ENCODE measurements at places on chromosomes 6 and 20.

DNA sequence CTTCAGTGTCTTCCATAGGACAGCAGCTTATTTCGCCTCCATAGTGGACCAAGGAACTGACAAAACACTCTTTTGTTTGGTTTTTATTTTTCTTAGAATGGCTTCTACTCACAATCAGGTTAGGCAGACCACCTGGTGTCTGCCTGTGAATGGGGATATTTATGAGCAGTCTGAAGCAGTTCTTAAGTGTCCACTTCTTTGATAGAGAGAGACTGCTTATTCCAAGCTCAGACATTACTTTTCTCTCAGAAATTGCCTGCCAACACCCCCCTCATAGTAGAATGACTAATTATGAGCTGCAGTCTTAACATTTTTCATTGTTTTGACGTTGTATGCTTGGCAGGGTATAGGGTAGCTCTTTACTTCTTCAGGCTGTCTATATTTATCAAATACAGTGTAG lies 174.7 kb downstream of the ZFAND3 start:
- no peak for DNase-seq

GRCh38 chr6:3795836-3796718 lies 44.6 kb upstream of the PXDC1 start:
- no peak for DNase-seq

GRCh38 chr6:95248499-95248898 lies 328.8 kb upstream of the MANEA start:
- DNase-seq = no peak

GRCh38 chr6:104226790-104227446 lies 632.8 kb downstream of the HACE1 start:
- DNase-seq = no peak

- no peak for DNase-seq
Measured at GRCh38 chr6:37347670-37348111, 6.1 kb upstream of the RNF8 start.

DNA sequence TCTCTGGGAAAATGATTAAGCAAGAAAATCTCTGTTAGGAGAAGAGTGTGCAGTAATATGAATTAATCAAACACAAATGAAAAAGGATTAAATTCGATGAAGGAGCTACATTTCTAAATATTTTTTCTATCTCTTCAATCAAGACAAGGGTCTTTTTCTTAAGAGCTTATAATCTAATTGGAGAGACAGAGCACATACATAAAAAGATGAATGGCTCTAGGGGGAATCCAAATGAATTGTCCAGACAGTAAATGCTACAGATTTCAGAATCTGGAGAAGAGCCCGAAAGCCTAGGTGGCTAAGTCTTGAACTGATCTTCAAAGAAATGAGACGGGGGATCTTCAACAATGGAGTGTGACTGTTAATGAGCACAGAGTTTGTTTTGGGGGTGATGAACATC lies 723.6 kb downstream of the UTRN start:
- no peak for DNase-seq

All from T-cell (primary cell).